ENCODE measurements at places on chromosomes 2 and 18.

GRCh38 chr2:109497911-109498870 lies 115.6 kb downstream of the SEPTIN10 start:
- DNase-seq, result no peak

- DNase-seq, result no peak
Measured at GRCh38 chr2:208407667-208408066, 1.1 kb downstream of the PTH2R start.

DNA sequence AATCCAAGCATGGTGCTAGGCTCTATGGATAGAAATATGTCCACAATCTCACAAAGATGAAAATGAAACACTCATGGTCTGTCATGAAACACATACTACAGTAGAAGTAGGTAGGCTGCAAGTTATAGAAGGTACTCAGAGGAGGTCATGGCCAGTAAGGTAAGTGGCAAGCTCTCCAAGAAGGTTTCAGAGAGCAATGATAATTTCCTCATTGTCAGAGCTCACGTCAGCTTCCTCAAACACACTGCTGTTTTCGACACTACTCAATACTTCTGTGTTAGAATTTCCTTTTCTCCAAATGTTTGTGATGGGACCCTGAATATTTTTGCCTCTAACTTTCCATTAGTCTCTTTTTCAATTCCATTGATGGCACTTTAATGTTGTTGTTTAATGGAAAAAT lies 25.5 kb downstream of the CCDC141 start:
- no peak for DNase-seq

GRCh38 chr2:191374366-191374765 lies 129.2 kb downstream of the MYO1B start:
- DNase-seq, result no peak

DNA sequence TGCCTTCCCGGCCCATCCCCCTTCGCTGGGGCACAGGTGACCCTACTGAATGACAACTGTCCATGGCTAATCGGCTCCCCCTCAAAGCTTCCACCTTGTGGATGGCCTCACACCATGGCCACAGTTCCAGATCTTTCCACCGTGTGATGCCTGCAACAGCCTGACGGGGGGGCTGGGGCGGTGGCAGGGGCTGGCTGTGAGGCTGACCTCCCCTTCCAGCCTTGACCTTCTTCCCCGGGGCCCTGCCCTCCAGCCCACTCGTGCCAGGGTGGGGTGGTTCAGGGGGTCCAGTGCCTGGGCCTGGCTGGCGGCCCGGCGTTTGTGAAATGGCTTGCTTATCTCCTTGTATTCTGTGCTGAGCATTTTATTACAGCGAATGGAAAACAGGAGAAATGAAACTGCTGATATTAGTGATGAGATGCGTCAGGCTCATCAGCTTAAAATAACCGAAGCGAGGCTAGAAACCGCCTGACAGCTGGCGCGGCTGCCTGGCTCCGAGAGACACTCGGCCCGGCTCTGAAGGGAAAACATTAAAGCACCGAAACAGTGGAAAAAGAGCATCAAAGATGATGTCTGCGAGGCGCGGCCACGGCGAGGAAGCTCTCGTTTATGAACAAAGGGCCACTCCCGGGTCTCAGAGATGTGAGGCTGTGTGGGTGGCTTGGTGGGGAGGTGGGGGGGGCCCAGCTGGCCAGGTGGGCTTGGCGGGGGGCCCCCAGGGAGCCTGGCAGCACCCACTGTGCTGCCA lies 916 bp upstream of the PDCD1 start:
- DNase-seq, result peak; percentile 81

DNA sequence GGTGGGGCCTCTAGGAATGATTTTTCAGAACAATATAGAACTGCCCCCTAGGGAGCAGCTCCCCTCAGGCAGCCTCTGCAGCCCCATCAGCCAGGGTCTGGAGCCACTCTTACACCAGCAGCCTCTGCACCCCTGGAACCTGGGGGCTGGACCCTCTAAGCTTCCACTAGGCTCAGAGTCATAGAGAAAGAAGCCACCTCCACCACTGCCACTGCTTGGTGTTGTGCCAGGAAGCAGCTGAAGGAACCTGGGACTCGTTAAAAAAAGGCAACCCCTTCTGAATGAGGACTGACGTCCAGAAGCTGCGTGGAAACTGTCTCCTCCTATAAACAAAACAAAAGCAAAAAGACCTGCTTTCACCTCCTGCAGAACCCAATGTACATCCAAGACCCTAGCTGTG lies 98.1 kb upstream of the HS6ST1 start:
- DNase-seq, result peak; percentile 4

DNA sequence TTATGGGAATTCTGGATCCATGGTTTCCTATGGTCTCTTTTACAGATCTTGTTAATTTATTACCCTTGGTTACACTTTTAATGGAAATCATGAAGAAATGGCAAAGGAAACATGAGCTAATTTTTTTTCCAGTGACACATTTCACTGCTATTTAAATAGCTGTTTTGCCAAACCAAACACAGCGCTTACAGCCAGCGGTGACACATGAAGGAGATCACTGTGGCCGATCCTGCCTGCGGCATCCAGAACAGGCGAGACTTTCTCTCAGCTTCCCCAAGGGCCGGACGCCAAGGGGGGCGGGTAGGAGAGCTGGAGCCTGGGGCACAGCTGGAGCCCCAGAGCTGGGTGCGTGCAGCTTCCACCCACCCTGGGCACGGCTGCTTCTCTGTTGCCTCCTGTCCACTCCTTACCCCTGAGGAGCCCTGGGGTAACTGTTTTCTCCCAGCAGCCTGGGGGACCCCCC lies 81.4 kb upstream of the PKDCC start:
- no peak for DNase-seq

DNA sequence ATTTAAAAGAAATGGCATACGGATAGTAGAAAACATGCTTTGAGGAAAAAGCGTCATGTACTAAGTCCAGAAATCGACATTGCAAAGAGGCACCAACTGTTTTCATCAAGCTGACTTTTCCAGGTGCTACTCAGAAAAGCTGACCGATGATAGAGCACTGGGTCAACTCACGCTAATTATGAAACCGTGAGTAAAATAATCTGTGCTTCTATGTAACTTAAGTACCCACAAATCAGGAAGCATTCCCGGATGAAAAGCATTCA lies 353 bp upstream of the NUP35 start:
- no peak for DNase-seq

GRCh38 chr2:45337481-45337880 lies 273.6 kb downstream of the SRBD1 start:
- DNase-seq, result no peak

DNA sequence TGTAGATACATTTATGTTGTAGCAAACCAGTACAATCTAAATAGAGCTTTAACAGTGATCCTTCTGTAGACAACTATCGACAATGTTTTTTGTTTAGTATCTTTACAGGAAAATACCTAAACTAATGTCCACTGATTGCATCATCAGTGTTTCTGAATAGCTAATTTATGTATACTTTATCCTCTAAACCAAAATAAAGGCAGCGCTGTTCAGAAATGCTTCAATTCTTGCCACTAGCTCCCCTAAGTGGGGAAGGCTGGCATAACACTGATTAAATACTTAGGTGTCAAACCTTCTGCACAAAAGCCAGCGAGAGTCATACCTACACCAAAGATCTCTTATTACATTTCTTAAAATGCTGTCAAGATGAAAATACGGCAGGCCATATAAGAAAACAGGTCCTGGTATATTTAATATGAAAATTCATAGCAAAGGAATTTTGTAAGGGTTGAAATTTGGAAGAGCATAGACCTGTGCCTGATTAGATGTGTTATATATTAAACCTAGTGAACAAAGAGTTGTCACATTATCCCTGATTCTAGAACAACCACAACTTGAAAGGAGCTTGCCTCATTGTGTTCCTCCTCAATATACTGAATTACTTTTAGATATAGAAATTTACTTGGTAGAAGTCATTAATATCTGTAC lies 1693.4 kb upstream of the SLC39A10 start:
- DNase-seq, result no peak

GRCh38 chr2:28163028-28163427 lies 229.6 kb upstream of the FOSL2 start:
- no peak for DNase-seq

DNA sequence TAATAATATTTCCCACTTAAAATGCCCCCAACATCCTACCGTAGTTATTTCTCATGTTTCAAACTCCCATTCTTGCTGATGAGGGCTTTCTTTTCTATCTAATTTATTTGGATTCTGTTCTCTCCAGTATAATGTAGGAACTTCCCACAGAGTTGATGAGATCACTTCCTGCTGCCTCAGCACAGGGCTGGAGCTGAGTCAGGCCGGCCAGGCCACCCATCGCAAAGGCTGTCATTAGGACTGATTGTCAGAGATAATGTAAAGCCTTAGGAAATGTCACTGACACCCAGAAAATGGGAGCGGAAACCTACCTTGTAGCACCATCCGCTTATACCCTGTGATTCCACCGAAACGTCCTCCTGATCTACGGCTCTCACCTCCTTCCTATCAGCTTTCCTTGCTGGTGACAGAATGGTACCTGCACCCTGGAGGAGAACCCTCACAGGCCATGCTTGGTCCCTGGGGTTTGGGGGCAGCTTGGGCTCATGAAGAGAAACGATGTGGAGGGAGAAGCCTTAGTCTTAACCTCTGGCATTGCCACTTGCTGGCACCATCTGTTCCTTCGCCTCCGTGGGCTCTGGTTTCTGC lies 672.8 kb upstream of the ID2 start:
- no peak for DNase-seq

DNA sequence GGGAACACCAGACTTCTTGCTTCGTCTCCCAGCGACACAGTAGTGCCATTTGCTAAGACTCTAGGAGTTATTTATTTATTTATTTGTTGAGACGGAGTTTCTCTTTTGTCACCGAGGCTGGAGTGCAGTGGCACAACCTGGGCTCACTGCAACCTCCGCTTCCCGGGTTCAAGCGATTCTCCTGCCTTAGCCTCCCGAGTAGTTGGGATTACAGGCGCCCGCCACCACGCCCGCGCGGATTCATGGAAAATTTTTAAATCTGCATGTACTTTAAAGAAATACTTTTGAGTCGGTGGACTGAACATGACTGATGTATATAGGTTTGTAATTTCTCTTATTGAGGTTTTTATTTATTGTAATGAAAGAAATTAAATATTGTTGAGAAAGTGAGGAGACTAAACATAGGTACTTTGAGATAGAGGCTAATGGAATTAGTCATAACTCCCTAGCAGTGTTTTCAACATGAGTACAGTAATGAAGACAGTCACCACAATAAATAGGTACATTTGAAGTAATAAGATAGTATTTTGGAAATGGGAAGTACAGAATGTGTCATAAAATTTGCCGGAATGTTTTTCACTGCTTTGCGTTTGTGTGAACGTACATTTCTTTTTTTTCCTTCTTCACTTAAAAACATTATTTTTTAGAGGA lies 983 bp downstream of the MTX2 start:
- DNase-seq, result no peak

DNA sequence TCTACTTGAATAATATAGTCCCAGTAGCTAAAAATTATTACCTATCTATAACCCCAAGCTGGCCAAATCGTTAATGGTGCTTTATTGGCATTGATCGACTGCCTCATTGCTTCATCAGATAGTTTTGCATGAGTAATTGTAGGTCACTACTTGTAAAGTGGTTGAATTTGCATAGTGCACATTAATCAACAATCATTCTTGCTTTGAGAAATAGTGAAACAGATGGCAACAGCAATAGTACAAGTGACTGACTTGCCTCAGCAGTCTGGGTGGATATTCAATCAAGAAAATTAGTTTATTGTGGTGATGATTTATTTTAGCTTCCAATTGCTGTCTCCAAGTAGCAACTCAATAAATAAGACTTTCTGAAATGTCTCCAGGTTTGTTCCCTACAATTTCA lies 117.8 kb upstream of the NRXN1 start:
- no peak for DNase-seq

DNA sequence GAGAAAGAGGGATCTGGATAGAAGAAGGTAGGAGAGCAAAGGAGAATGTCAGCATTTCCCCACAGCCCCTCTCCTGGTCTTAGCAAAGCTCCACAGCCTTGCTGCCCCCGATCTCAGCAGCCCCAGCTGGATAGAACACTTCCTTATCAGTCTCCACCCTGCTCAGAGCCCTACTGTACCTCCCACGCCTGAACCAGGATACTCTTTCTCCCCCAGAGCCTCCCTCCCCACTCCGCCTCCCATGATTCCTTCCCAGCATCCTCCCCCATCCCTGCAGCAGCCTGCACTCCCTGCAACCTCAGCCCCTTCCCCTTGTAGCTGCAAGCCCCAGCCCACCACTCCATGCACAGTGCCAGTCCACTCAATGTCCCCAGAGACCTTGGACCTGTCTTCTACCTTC lies 25.8 kb downstream of the PLB1 start:
- no peak for DNase-seq

DNA sequence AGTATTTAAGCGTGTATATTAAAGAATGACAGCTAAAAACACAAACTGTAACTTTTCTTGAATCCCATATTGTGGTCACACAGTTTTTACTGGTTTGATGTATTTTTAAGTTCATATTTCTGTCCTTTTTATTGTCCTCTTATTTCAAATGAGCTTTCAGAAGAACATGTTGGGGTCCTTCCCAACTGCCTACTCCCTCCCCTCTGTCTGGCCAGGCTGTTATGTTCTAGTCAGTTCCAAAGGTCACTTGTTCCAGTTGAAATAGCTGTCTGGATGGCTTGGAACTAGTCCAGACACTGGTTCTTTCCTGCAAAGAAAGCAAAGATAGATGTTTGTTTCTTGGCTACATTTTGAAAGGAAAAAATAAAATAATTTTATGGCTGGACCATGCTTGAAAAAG lies 306.9 kb downstream of the GULP1 start:
- no peak for DNase-seq

- no peak for DNase-seq
Measured at GRCh38 chr2:101873543-101873942, 118.2 kb upstream of the IL1R2 start.

GRCh38 chr2:100427627-100428258 lies 10.3 kb upstream of the CHST10 start:
- DNase-seq, result peak; percentile 76

DNA sequence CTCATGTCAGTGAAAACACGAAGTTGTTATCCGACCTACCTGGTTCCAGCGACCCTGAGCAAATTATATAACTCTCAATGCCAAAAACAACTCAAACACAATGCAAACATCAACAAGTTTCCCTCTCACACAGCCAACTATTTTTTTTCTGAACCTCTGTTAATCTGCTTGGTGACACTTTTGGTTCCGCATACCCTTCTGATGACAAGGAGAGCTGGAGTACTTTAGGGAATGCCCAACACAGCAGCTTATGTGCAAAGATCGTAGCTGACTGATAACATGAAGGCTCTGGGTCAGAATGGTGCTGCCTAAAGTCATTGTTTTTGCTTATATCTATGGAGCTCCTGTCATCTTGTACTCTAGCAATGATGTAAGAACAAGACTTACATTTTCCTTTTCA lies 72.7 kb upstream of the CCDC68 start:
- DNase-seq, result no peak

- DNase-seq, result no peak
Measured at GRCh38 chr18:42290318-42291307, 335.6 kb downstream of the PIK3C3 start.

- no peak for DNase-seq
Measured at GRCh38 chr2:7011356-7012083, 94.3 kb downstream of the RNF144A start.

GRCh38 chr18:48049757-48050156 lies 119.3 kb upstream of the SMAD2 start:
- DNase-seq, result no peak
